ENCODE measurements at places on chromosomes 3 and 15.

- DNase-seq: no peak
These were observed 6.2 kb upstream of the IGSF10 start for GRCh38 chr3:151467069-151467468.

GRCh38 chr3:36991923-36992805 is 767 bp downstream of the EPM2AIP1 start:
- DNase-seq: peak; percentile 67

- DNase-seq: peak; percentile 67
These were observed 1.0 kb downstream of the MYO9A start for GRCh38 chr15:72116731-72117485.

- DNase-seq: no peak
These were observed 10.5 kb upstream of the BUB1B start for GRCh38 chr15:40150163-40150925.

- no peak for DNase-seq
These were observed 812.3 kb downstream of the NSUN3 start for GRCh38 chr3:94875149-94875548.

- no peak for DNase-seq
These were observed 45.5 kb upstream of the SUCLG2 start for GRCh38 chr3:67699882-67700281.

- no peak for DNase-seq
These were observed 57.4 kb upstream of the MYZAP start for GRCh38 chr15:57534281-57534680.

- DNase-seq: no peak
These were observed 27.8 kb downstream of the KLHL6 start for GRCh38 chr3:183527428-183528379.

- DNase-seq: no peak
These were observed 143.1 kb downstream of the CDIN1 start for GRCh38 chr15:36722555-36722954.

GRCh38 chr15:66356359-66357236 is at the start of gene TIPIN:
TSS of gene TIPIN (minus strand) at chr15:66356685. CDS start at chr15:66352947, 3,738 bp downstream.
- peak; percentile 98 for DNase-seq

DNA sequence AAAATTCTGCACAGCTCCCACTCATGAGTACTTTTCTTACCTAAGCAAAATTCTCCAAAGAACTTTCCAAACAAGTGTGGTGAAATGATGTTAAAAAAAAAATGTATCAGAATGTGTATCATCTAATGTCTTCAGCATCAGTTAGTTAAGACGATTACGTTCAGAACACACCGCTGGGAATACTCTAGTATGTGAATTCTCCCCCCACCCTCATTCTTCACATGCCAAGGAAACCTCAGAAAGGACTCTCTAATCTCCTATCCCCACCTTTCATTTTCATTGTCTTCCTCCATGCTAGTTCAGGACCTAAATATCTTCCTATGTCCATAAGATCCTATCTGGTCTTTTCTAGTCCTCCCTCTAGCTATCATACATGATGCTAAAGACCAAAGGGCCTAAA is 457.4 kb downstream of the SHQ1 start:
- DNase-seq: no peak
